ENCODE measurements at places on chromosomes 13 and 19.

DNA sequence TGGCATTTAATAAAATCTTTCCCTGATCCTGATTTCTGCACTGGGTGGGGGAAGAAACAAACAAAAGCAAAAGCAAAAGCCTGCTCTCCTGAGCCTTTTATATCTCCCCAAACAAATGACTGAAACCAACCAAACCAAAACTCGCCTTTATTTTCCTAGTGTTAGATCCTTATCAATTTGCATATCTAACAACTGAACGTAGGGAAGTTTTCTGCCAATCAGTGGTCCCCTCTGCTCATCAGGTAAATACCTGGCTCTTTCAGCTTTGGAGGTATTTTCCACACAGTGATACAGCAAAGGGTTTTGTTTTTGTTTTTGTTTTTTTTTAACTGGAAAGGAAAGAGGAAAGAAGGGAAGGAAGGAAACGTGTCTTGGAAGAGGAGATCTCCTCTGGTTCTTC, 3.3 kb downstream of the AMER2 start:
- no peak overlapping the region for H3K27ac ChIP-seq
- H3K4me1 ChIP-seq = peaks cover 16% of the 10 kb centered on the region
- no peaks in the 10 kb centered on the region for H3K36me3 ChIP-seq
- DNase-seq = no peak
- H3K4me3 ChIP-seq = no peak overlapping the region

DNA sequence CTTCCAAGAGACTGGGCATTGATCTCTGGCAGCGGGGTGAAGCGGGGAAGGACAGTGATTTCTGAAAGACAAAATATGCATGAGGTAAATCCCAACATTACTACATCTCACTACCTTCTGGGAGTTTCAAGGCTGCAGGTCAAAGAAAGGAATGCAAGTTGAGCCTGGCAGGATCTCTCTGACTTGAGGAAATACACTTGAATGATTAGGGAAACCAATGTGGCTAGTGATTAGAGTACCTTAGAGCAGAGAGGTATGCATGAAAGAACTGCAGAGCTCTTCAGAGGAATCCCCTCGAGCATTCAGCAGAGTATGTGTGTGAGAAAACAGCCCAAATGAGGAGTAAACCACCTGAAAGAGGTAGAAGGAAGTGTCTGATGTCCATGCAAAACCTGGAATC, 2874.1 kb upstream of the PCDH20 start:
- DNase-seq = no peak
- no peaks in the 10 kb centered on the region for H3K4me1 ChIP-seq
- H3K4me3 ChIP-seq = no peak overlapping the region
- H3K27me3 ChIP-seq = no peaks in the 10 kb centered on the region
- H3K27ac ChIP-seq = no peak overlapping the region

- no peaks in the 10 kb centered on the region for H3K36me3 ChIP-seq
- H3K4me1 ChIP-seq = no peaks in the 10 kb centered on the region
- no peak for DNase-seq
Measured at GRCh38 chr19:4622695-4623421, 16.5 kb upstream of the TNFAIP8L1 start.

GRCh38 chr19:47609906-47610894, 1.3 kb downstream of the BICRA start:
- H3K4me3 ChIP-seq = peak overlapping the region; percentile 93
- H3K36me3 ChIP-seq = no peaks in the 10 kb centered on the region
- H3K27ac ChIP-seq = peak overlapping the region; percentile 82

DNA sequence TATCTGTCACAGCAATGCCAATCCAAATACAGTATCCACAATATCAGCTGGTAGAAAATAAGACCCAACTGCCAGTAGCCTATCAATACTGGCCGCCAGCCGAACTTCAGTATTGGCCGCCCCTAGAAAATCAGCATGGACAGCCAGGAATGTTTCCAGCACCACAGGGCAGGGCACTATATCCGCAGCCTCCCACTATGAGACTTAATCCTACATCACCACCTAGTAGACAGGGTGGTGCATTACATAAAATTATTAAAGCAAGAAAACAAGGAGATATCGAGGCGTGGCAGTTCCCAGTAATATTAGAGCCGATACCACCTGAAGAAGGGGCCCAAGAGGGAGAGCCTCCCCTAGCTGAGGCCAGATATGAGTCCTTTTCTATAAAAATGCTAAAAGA, 111.3 kb downstream of the ZNF486 start:
- H3K27ac ChIP-seq = no peak overlapping the region
- DNase-seq = no peak
- H3K4me3 ChIP-seq = no peak overlapping the region
- no peaks in the 10 kb centered on the region for H3K27me3 ChIP-seq
- H3K4me1 ChIP-seq = no peaks in the 10 kb centered on the region

Measured in thoracic aorta (tissue), 2 donors.